ENCODE measurements at places on chromosomes 12 and 14.

- DNase-seq: peak; percentile 90
Observed at GRCh38 chr12:50242751-50243191, 40.5 kb downstream of the LIMA1 start.

DNA sequence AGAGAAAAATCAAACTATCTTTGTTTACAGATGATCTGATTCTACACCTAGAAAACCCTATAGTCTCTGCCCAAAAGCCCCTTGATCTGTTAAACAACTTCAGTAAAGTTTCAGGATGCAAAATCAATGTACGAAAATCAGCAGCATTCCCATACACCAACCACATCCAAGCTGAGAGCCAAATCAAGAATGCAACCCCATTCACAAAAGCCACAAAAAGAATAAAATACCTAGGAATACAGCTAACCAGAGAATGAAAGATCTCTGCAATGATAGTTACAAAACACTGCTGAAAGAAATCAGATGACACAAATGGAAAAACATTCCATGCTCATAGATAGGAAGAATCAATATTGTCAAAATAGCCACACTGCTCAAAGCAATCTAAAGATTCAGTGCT, 265.7 kb downstream of the AEBP2 start:
- DNase-seq: peak; percentile 23

DNA sequence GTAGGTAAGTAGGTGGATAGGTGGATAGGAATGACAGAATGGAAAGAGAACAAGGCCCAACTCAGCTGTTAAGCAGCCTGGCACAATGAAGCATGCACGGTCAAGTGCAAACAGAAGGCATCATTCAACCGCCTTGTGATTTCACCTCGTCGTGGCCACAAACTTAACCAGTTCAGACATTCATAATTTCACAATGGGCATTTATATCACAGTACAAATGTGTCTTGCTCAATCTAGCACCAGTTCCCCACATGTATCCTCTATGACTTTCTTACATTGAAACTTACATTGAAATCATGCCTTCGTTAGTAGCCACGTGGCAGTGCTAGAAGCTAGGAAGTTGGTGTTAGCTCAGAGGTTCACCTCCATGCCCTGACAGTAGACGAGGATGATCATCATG, 207.5 kb downstream of the ETV6 start:
- DNase-seq: no peak

DNA sequence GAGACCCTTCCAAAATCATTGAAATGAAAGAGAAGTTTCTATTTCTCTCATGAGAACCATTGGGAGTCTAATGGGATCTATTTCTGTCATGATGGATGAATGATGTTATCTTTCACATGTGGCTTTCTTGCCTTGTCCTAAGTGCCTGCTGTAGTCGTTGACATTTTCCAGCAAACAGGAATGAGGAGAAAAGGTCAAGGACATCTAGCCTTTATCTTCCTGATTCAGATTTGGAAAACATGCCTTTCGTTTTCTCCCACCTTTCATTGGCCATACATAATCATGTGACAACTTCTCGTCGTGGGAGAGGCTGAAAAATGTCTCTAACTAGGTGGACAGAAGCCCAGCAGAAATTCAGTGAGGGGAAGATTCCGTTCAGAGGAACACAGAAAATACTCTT, 94.5 kb downstream of the PCNX1 start:
- DNase-seq: no peak

- DNase-seq: no peak
Observed at GRCh38 chr12:119964123-119964522, 24.9 kb upstream of the BICDL1 start.

GRCh38 chr12:17763366-17763765, 326.6 kb downstream of the RERGL start:
- no peak for DNase-seq
